ENCODE measurements at places on chromosomes 6 and 20.

- DNase-seq = no peak
These were observed 655.4 kb upstream of the PTCHD4 start for GRCh38 chr6:48766349-48766748.

- DNase-seq = no peak
These were observed 163.4 kb upstream of the DEFB112 start for GRCh38 chr6:50213146-50213545.

GRCh38 chr6:167235005-167235404 lies 56.1 kb upstream of the UNC93A start:
- DNase-seq = no peak

DNA sequence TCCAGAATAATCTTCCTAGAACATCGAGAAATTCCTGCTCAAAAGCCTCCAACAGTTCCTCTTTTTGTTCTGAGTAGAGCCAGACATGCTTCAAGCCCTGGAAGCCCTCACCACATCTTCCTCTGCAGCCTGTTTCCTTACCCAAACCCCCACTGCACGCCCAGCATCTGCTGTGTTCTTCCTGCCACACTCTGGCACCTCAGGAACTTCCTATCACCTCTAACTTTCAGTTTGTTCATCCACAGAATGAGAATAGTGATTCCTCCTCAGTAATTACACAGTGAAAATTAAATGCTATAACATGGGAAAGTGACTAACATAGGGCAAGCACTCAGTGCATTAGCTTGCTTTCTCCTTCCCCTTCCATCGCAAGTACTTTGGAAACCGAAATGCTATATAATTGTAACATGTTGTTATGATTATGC lies 26.3 kb downstream of the C6orf89 start:
- DNase-seq = no peak

- DNase-seq = no peak
These were observed 271.3 kb downstream of the ESR1 start for GRCh38 chr6:152078804-152079203.

GRCh38 chr6:117137711-117138110 lies 127.6 kb upstream of the VGLL2 start:
- DNase-seq = no peak

DNA sequence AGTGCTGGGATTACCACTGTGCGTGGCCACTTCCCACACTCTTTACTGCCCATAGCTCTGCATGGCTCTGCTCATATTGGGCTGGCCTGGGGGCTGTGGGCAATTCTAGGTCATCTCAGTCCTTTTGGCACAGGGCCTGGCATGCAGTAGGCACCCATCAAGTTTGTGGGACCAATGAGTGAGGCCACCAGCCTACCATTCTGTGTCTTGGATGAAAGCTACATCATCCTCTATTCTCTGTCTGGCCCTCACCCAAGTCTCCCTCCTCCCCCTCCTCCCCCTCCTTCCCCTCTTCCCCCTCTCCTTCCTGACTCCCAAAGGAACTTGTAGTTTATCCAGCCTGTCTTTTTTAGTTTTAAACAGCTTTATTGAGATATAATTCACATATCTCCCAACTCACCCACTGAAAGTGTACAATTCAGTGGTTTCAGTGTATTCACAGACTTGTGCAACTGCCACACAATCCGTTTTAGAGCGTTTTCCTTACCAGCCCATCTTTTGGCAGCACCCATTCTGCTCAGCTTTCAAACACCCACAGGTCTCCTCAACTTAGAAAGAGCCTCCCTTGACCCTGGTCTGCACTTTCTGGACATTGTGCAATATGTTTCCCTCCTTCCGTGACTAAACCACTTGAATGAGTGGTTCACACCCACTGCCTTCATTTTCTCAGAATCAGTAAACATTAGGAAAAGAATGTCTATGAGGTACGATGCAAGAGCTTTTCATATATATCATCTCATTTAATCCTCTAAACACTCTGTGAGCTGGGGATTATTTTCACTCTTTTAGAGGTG lies 21.5 kb upstream of the MRPS18A start:
- DNase-seq = no peak

GRCh38 chr6:120116343-120116742 lies 766.8 kb upstream of the MAN1A1 start:
- no peak for DNase-seq

- DNase-seq = no peak
These were observed 45.7 kb downstream of the SLC35A1 start for GRCh38 chr6:87518453-87518852.

DNA sequence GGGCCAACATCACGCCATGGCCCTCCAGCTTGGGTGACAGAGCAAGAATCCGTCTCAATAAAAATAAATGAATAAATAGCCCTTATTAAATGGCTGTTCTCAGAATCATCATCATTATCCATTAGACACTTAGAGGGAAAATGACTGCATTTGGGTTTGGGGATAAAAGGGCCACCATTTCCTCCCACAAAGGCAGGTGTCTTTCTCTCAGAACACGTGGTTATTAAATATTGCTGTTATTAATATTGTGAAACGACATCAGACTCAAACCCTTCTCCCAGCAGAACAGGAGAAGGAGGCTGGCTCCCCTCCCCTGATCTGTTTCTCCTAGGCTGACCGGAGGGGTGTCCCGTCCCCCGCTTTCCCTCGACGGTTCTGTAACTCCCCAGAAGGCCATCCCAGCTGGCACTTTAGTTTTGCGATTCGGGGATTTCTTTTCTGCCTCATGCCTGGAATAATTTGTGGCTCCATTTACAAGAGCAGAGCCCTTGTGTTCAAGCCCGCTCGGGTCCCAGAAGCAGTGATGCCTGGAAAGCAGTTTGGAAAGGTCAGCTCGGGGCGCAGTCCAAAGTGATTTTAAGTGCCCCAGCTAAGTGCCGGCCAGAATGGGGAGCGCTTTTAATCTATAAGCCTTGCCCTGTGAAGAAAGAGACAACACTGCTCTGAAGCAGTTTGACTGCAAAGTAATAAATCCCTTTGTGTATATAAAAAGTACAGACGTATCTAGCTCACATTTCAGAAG lies 41.9 kb downstream of the EYA2 start:
- no peak for DNase-seq

- no peak for DNase-seq
These were observed 88.9 kb downstream of the SOBP start for GRCh38 chr6:107578642-107579341.

GRCh38 chr20:49890471-49891361 lies 24.6 kb downstream of the SPATA2 start:
- no peak for DNase-seq

GRCh38 chr20:58389324-58389967 lies 417 bp downstream of the VAPB start:
- no peak for DNase-seq

GRCh38 chr6:32905078-32905477 lies 35.8 kb downstream of the HLA-DMB start:
- no peak for DNase-seq

- no peak for DNase-seq
These were observed 160.2 kb upstream of the MARCKS start for GRCh38 chr6:113696960-113697359.

DNA sequence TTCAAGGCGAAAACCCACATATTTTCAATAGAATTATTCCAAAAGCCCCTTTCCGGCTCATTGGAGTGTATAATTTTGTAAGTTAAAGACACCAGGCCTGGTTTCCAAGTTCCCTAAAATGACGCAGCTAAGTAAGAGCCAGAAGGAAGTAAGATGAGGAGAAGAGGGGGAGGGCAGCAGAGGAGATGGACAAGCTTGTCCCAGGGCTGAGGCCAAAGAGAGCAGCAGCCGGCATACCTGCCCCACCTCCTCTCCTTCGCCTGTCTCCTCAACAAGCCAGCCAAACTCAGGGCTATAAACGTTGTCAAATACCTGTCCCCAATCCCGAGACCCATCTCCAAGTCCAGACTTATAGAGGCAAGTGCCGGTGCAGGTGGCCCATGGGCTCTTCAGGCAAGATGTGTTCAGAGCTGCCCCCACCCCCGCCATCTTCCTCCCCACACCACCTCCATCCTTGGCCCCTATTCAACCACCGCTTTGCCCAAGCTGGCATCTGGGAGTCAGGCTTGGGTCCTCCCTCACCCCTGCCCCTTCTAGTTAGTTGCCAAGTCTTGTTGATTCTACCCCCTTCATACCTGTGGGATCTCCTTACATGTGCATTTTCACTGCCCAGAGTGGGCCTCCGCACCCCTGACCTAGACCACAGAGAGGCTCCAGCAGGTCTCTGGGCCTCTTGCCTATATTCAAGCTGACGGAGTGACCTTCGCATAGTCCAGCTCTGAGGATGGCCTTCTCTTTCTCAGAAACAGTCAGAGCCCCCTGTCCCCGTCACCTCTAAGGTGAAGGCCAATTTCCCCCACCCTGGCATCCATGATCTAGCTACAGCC lies 75.7 kb upstream of the SIRPA start:
- no peak for DNase-seq

DNA sequence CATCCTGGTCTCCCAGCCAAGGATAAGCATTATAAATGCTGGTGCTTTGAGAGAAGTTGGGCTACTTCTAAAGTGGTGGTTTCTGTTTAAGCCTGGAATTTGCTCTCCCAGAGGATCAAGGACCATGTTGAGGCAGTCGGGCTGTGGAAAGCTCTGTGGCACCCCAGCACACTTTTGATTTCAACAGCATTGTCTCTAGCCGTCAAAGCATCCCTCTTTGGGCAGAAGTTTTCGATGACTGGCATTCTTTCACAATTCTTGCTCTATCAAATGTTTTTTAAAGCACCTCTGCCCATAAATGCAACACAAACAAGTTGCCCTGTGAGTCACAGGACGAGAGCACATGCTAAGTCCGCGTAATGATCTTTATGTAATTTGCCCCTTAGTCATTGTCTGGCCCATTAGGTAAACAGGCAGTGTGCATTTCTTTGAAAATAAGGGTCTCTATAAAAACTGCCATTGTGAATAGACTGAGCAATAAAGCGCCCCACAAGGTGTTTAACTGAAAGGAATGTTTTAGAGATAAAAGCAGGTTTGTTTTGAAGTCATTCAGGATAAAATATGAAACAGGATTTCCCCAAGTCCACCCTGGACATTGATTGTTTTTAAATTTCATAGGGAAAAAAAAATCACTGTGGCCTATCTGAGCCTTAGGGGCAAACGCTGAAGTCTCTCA lies 44.7 kb upstream of the FOXQ1 start:
- no peak for DNase-seq

DNA sequence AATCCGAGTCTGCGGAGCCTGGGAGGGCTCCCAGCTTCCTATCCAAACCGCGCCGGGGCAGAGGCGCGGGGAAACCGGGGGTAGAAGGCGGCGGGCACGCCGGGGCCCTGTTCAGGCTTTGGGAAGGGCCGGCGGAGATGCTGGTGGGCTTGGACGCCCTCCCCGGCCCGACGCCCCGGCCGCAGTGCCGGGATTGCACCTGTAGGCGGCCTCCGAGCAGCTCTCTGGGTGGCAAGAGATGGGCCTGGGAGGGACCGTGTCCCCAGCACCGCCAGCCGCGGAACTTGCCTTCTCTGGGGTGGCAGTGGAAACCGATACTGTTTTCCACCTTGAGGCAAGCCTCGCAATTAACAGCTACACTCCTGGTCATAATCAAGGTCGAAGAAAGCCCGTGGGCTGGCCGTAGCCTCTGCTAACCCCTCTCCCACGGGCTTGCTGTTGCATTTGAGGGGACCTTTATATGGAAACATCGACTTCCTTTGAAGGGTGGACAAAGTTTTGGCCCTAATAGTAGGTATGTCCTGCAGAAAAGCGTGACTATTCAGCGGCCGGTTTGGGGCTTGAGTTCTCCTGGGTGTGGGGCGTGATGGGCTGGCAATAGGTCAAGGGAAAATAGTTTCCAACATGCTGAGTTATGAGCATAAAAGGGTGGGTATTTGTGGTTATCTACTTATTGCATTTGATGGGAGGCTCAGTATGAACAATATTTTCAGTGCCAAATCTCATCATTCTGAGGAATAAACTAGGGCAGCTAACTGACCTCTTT lies 1.1 kb upstream of the JAG1 start:
- DNase-seq = no peak

GRCh38 chr20:58402305-58402704 lies 13.3 kb downstream of the VAPB start:
- DNase-seq = no peak

GRCh38 chr6:4797587-4797986 lies 21.4 kb downstream of the CDYL start:
- DNase-seq = no peak

DNA sequence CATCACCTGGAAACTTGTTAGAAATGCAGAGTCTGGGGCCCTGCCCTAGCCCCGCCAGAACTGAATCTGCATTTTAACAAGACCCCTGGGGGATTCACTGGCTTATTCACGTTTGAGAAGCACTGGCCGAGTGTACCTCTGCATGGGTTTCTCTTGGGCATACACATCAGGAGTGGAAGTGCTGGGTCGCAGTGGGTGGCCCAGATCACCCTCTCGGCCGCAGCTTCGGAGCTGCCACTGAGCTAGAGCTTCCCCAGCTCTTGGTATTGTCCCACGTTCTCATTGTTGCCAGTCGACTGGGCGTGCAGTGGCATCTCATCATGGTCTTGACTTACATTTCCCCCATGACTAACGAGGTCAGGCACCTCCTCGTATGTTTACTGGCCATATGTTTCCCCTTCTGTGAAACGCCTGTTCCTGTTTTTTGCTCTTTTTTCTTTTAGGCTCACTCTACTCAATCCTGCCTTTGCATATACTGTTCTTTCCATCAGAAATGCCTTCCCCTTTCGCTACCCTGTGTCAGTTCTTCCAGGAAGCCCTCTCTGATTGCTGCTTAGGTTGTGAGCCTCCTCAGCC lies 3.0 kb upstream of the DLGAP4 start:
- DNase-seq = no peak

DNA sequence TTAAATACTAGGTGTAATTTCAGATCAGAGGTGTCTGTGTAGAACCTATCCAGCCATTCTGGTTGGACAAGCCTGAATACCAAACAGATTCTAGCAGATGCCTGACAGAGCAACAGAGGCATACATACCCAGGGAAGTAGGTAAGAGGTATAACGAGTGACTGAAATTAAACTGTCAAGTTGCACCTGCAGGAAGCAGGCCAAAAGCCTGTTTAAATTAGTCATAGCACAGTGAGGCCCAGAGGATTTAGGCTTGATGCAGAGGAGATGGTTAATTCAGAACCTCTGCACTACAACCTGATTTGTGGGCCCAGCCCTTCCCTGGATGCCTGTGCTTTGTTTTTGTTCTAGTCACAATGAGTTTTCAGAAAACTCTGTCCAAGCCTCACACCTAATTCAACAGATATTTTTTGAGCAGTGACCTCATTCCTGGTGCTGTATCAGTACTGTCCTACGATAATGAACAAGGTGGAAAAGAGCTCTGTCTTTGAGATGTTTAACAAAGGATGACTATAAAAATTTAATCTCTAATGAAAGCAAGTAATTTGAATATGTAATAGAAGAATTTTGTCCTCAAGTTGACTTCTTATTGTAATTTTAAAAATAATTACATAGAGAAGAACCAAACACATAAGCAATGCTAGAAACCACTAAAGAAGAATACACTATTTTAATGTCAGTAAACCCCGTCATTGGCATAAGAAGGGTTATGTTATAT lies 31.7 kb downstream of the C6orf58 start:
- DNase-seq = no peak

DNA sequence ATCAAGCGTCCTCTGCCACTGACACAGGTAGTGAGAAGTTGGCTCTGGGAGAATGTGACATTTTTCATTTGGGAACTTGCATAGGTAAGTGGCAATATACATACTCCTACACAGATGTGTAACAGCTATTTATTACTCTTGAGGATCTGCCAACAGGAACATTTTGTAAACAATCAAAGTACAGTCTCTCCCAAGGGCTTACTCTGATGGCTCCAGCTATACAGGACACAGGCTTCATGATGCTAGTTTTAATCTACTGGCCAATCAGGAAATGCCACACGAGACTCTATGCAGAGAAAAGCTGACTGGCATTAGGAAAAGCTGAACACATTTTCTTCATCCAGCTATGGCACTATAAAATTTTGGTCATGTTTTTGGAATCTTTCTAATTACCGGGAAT lies 57.8 kb downstream of the POPDC3 start:
- DNase-seq = no peak

GRCh38 chr6:166275714-166276166 lies 32.5 kb downstream of the PRR18 start:
- peak; percentile 44 for DNase-seq
